ENCODE measurements at places on chromosomes 12 and 14.

DNA sequence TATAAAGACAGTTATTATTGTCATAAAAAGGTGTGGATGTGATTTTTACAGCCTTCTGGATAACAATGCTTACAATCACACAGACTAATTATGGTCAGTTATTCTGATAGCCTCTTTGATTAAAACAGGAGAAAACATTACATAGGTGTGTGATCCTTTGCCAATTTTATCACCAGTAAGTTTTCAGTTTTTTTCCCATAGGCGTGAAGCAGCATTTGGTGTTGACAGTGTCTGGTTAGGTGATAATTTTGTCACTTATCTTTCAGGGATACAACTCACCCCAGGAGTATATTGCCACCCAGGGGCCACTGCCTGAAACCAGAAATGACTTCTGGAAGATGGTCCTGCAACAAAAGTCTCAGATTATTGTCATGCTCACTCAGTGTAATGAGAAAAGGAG lies 208.8 kb downstream of the EPS8 start:
- DNase-seq, result no peak

- no peak for DNase-seq
Observed at GRCh38 chr14:104421401-104421821, 158.2 kb upstream of the C14orf180 start.

DNA sequence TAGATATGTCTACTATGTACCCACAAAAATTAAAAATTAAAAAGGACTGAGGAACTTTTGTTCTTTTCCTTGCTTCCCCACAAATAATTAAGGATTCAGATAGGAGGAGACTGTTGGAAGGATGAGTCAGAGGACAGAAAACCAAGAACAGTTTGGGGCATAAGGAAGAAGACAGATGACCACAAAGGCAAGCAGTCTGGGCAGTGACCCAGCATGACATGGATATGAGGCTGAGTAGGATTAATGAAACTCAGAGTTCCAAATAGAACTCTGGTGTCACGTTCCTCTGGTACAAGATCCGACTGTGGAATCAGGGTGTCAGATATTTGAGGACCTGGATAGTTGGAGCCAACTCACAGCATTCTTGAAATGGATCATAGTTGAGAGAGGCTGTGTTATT lies 89.3 kb upstream of the SLC38A4 start:
- no peak for DNase-seq

DNA sequence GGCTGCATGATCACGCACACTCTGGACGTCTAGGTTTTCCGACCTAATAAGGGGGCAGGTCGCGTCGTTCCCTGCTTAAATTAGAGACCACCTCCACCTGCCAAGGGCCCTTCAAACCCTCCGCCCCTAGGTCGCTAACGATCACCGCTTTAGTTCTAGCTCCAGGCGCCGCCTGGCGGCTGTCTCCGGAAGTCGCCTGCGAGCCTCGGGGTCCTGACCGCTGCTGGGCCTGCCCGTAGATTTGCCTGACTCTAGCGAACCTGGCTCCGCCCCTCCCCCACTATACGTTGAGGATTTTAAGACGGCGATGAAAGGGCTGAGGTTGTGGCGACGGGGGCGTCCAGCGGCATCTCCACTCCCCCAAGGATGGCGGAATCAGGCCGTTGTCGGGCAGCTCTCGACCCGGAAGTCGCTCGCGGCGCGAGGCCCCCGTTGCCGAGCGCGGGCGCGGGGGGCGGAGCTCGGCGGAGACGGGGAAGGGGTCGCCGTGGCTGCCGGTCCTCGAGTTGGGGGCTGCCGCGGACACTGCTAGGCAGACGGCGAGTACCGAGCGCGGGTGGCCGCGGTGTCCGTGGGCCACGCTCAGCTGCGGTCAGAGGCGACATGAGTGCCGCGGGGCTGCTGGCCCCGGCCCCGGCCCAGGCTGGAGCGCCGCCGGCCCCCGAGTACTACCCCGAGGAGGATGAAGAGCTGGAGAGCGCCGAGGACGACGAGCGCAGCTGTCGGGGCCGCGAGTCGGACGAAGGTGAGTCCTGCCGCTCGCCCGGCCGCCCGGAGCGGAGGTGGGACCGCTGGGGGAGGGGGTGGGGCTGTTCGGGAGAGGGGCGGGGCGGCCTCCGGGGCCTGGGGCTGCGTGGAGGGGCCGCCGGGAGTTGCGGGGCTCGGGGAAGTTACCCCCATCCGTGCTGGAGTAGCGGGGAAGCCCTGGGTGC lies at the start of gene SUDS3:
Gene SUDS3, plus strand, starts transcription at position 467 of the 932 bp plus-strand sequence. Its CDS starts 137 bp downstream, at position 604.
- peak; percentile 96 for DNase-seq

- DNase-seq, result no peak
Observed at GRCh38 chr14:51039252-51039651, 55.7 kb downstream of the TRIM9 start.

- peak; percentile 52 for DNase-seq
Observed at GRCh38 chr14:72518809-72519377, 375.0 kb downstream of the DPF3 start.

- no peak for DNase-seq
Observed at GRCh38 chr12:119781804-119782203, 95.3 kb downstream of the CIT start.

DNA sequence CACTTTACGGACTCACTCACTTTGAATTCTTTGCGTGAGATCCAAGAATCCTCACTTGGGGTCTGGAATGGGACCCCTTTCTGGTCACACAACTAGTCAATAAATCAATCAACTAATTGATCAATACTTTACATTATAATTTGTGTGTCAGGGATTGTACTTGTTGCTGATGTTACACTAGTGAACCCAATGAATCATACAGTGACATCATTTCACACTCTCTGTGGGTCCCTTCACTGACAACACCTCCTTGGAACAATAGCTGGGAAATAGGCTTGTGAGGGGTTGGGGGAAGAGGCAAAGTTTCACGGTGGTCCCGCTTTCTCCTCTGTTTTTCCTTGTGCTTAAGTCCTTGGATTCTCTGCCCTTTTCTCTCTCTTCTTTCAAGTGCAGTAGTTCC lies 35.0 kb downstream of the TPH2 start:
- no peak for DNase-seq

DNA sequence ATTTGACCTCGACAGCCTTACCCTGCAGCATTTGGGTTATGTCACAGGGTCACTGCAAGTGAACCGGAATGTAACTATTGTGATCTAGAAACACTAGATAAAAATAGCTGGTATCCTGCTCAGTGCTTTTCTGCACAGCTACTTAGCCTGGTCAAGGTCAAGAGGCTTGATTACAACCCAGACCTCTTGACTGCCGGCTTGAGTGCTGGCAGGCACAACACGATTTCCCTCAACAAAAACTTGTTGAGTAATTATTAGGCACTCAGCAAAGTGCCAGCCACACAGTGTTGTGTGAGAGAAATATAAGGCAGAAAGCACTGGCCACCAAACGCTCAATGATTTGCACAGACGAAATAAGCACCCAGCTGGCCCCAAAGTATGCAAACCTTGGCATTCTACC lies 156.7 kb downstream of the NUAK1 start:
- no peak for DNase-seq

DNA sequence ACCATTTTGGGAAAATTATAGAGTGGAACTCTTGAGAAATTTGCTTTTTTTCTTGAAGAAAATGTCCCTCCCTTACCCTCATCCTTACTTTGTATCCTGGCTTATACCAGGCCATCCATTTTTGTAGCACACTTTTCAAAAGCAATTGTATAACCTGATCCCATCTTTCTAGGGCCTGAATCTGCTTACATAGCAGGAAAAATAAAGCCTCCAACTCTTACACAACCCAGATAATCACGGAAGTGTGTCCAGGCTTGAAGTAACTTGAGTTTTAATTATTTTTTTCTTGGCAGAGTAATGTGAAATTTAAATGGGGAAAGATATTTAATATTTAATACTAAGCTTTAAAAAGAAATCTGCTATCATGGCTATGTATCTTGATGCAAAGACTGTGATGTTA lies 23.0 kb downstream of the SERPINA3 start:
- DNase-seq, result no peak

DNA sequence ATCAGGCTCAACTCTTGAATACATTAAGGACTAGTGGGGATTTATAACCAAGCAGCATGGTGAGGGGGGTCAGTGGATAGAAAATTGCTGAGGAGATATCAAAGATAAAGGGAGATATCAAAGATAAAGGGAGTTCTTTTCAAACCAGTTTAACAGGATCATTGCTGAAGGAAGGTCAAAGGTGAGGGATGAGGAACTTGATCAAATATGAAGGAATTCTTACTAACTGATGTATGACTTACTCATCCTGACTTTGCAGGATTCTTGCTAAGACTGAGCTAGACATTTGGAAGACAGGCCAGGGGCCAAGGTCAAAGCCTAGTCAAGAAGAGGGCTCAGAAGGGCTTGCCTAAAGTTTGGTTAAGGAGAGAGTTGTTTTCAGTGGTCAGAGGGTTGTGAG lies 4.8 kb downstream of the ABHD4 start:
- no peak for DNase-seq

- DNase-seq, result no peak
Observed at GRCh38 chr12:2628401-2628800, 166.4 kb upstream of the FKBP4 start.

DNA sequence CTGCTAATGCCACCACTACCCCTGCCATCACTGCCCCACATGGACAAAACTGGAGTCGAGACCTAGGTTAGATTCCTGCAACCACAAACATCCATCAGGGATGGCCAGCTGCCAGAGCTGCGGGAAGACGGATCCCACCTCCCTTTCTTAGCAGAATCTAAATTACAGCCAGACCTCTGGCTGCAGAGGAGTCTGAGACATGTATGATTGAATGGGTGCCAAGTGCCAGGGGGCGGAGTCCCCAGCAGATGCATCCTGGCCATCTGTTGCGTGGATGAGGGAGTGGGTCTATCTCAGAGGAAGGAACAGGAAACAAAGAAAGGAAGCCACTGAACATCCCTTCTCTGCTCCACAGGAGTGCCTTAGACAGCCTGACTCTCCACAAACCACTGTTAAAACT lies 7.1 kb upstream of the OAS2 start:
- no peak for DNase-seq

GRCh38 chr12:27319848-27320247 lies 12.8 kb upstream of the BMAL2 start:
- DNase-seq, result no peak

DNA sequence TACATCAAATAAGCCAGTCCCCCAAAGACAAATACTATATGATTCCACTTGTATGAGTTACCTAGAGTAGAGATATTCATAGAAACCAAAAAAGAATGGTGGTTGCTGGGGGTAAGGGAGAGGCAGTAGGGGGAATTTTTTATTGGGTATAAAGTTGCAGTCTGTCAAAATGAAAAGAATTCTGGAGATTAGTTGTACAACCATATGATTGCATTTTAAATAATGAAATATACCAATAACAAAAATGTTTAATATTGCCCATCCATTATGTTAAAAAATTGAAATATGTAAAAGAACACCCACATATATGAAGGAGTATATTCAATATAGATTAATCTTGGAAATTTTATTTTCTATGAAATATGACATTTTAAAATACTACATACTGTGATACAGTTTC lies 1383.5 kb downstream of the FSCB start:
- DNase-seq, result no peak

DNA sequence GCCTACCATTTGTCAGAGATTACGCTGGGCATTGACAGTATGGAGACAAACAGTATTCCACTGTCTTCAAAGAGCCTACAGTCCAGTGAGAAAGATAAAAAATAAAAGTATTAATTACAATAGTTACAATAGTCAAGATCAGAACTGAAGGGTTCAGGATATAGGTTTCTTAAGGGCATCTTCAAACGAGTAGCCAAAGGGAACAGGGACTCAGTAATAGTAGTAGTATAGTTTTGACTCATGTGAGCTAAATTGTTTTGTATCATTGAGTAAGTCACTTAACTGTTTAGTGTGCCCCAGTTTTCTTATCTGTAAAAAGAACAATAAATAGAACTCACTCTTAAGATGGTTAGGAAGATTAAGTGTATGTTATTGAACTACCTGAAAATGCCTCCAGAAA lies 123.6 kb downstream of the METTL25 start:
- no peak for DNase-seq

GRCh38 chr12:32211066-32211899 lies 104.6 kb downstream of the BICD1 start:
- DNase-seq, result no peak

DNA sequence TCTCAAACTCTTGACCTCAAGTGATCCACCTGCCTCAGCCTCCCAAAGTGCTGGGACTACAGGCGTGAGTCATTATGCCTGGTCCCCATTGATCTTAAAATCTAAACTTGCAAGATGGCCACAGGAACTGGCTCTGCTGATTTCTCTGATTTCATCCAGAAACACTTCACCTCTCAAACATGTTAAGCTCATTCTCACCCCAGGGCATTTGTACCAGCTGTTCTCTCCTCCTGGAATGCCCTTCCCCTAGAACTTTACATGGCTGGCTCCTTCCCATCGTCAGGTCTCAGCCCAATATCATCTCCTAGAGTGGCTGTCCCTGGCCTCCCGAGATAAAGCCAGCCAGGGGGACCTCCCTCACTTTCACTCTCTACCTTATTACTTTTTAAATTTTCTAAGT lies 5.3 kb upstream of the LRTM2 start:
- DNase-seq, result no peak

DNA sequence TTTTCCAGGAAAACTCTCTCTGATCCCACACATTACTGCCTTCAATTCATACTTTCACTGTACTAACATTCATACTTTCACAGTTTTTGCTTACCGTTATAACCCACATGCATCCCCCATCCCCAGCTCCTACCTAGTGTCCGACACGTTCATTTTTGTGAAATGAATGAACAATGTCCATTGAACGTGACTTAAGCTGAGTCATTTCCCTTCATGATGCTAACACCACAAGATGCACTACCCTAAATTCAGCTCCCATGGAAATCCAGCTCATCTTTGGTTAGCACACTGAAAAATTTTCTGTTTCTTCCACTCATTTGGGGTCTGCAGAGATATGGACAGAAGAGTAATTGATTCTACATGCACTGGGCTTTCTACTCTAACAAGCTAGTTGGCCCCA lies 84.7 kb downstream of the GALNT4 start:
- no peak for DNase-seq

DNA sequence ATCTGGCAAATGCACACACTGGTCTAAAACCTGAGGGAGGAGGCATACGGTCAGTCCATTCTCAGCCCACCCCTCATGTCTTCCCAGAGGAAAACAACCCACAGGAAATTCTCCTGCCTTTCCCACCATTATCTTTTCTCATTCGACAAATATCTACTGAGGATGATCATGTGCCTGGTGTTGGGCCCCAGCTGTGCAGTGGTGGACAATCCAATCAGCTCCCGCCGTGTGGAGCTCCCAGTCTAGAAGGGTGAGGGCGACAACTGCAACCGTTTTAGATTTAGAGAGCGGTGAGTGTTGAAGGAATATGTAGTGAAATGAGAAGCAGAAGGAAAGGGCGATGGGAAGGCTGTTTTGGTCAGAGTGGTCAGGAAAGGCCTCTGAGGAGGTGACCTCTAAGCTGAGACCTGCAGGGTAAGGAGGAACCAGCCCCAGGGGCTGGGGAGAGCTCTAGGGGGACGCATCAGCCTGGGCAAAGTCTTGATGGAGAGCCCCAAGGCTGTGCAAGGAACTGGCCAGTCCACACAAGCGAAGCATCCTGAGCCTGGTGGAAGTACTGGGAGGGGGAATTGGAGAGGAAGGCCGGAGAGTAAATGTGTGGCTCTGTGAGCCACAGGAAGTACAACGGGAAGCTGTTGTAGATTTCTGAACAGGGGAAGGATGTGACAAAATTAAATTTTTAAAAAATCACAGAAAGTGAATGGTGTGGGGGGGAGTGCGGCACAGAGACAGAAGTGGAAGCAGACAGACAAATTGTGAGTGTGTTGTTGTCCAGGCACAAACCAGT lies 192.8 kb downstream of the NTF3 start:
- no peak for DNase-seq

Data from Peyer's patch (tissue), 4 donors.